Fibroblast of villous mesenchyme (primary cell): ENCODE measurements at places on chromosomes 5 and 9.

DNA sequence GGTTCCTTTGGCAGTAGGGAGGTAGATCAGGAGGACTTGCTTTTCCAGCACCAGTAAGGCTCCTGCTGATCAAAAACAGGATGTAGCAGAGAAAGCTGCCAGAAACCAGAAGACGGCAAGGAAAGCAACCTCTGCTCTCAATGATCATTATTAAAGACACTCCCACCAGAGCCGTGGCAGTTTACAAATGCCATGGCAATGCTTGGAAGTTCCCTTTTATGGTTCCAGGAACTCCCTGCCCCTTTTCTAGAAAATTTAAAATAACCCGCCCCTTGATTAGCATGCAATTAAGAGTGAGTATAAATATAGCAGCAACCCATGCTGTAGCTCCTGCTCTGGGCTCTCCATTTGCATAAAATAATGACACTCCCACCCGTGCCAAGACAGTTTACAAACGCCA, 16.1 kb downstream of the EQTN start:
- peak; percentile 13 for DNase-seq

GRCh38 chr9:93012963-93013855, 45.3 kb upstream of the SUSD3 start:
- no peak for DNase-seq

GRCh38 chr9:122318284-122318683, 52.5 kb upstream of the PTGS1 start:
- DNase-seq, result no peak

DNA sequence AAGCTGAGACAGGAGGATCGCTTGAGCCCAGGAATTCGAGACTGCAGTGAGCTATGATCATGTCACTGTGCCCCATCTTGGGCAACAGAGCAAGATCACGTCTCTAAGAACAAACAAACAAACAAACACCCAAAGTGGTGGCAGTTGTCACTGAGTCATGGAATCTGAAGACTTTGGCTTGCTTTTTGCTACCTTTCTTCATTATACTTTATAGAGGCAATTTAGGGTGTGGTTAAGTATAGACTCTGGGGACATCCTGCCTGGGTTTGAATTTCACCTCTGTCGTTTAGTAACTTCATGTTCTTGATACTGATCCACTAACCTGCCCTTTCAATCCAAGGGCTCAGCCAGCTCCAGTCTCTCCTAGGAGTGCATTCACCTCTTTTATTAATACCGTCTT, 13.0 kb upstream of the HOMER1 start:
- no peak for DNase-seq

GRCh38 chr5:57601996-57602395, 119.4 kb upstream of the ACTBL2 start:
- DNase-seq, result no peak
